ENCODE measurements at places on chromosomes 7 and 10.

DNA sequence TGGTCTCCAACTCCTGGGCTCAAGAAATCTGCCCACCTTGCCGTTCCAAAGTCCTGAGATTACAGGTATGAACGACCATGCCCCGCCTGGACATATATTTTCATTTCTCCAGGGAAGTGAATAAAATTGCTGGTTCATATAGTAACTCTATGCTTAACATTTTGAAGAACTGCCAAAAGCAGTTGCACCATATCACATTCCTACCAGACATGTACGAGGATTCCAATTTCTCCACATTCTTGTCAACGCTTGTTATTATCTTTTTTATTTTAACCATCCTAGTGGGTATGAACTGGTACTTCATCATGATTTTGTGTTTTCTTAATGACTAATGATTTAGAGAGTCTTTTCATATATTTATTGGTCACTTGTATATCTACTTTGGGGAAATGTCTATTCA lies 21.9 kb upstream of the CPN1 start:
- no peak for DNase-seq

- DNase-seq: no peak
Measured at GRCh38 chr7:139673762-139674161, 104.0 kb downstream of the HIPK2 start.

DNA sequence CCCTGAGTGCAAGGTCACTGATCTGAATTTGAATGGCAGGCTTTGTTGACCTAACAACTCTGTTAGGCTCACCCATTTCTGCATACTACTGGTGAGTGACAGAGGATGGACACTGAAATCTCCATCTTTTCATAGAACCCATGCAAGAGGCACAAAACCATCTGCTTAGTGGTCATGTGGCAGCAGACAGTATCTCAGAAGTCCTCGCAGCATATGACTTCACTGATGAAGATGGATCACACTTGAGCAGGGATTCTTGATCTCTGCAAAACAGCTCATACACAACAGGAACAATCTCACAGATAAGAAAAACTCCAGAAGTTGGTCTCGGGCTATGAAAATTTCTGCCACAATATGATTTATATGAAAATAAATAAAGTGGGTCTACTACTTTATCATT lies 487.9 kb downstream of the KCNMA1 start:
- DNase-seq: no peak

GRCh38 chr7:27188386-27189294 lies 3.6 kb upstream of the HOXA11 start:
- DNase-seq: no peak

GRCh38 chr10:43282881-43283280 lies 16.0 kb upstream of the RASGEF1A start:
- no peak for DNase-seq

DNA sequence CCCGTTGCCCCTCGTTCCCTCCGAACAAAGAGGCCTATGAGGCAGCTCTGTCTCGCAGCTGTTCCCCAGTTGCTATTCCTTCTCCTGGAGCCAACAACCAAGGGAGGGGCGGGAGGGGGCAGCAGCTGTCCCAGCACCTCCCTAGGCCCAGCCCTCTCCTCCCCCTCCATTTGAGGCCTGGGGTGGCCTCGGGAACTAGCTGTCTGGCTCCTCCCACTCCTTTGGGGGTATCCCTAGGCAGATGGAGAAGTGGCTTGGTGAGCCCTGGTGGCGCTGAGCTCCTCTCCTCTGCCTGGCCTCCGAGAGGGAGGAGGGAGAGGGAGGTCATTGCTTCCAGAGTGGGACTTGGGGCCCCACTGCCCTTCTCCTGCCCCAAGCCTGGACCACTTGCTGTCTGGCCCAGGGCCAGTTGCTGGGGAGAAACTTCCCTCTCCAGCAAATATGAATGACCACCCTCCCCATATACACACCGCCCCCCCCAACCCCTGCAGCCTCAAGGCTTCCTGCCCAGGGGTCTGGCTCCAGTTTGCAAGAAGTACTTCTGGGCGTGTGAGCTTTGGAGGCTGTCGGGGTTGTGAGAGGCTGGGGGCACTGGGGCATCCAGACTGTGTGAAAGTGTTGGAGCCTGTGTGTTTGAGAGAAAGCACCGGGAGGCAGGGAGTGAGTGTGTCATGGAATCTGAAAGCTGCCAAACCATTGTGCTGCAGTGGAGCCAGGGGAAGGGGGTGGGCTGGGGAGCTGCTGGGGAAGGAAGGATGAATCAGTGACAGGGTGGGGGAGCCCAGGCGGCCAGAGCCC lies 3.1 kb downstream of the FLNC start:
- no peak for DNase-seq

- DNase-seq: no peak
Measured at GRCh38 chr7:105693576-105693975, 112.3 kb upstream of the EFCAB10 start.

GRCh38 chr10:5683065-5683464 lies 1.6 kb upstream of the TASOR2 start:
- DNase-seq: no peak

DNA sequence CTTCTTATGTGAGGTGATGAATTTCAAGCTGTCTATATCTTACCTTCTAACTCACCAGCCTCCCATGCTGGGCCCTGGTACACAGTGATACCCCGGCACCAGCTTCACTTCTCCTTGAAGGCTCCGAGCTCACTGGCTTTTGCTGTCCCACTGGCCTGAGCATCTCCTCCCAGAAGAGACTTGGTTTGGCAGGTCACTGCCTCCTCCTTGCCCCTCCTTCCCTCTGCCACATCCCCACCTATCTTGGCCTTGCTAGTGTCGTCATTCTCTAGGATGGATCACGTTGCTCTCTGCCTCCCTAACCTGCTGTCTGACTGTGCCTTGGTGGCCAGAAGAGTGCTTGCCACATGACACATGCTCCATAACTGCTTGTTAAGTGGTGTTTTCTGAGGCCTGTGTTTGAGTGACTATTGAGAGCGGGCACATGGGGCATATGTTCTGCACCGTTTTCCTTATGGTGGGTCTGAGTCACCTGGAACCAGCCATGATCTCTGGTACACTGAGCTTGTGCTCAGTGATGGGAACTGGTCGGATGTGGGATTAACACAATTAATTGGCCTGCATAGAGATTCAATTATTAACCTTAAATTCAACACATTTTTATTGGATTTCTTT lies 86.5 kb downstream of the TMEM178B start:
- DNase-seq: no peak

GRCh38 chr7:138626846-138627245 lies 74.3 kb downstream of the SVOPL start:
- no peak for DNase-seq

- DNase-seq: no peak
Measured at GRCh38 chr10:3955493-3955892, 170.5 kb upstream of the KLF6 start.

DNA sequence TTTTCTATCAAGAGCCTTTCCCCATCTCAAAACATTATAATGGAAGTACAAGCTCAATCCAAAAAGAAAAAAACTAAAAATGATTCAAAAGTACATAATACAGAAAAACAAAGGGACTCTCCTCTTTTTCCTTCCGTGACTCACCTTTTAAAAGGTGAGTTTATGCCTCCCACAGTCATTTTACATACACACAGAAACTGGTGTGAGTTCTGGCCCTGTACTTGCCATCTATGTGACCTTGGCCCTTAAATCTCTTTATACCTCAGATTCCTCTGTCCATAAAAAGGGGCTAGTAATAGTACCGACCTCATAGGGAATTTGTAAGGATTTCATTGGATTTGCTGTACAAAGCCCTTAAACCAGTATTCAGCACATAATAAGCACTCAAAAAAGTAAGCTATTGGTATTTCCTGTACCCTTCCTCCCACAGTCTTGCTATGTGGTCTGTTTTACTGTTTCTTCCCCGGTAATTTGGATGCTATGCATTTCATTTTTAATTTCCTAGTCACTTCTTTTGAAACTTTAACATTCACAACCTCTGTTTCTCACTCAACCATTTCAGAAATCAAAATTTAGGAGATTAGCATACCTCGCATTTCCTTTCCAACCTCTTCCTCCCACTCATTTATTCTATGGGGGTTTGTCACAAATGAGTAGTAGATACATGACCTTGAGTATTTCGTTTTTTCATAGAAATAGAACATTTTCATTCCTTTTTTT lies 39.0 kb downstream of the STK17A start:
- DNase-seq: peak; percentile 11

GRCh38 chr10:11594589-11595394 lies 16.7 kb downstream of the USP6NL start:
- no peak for DNase-seq

DNA sequence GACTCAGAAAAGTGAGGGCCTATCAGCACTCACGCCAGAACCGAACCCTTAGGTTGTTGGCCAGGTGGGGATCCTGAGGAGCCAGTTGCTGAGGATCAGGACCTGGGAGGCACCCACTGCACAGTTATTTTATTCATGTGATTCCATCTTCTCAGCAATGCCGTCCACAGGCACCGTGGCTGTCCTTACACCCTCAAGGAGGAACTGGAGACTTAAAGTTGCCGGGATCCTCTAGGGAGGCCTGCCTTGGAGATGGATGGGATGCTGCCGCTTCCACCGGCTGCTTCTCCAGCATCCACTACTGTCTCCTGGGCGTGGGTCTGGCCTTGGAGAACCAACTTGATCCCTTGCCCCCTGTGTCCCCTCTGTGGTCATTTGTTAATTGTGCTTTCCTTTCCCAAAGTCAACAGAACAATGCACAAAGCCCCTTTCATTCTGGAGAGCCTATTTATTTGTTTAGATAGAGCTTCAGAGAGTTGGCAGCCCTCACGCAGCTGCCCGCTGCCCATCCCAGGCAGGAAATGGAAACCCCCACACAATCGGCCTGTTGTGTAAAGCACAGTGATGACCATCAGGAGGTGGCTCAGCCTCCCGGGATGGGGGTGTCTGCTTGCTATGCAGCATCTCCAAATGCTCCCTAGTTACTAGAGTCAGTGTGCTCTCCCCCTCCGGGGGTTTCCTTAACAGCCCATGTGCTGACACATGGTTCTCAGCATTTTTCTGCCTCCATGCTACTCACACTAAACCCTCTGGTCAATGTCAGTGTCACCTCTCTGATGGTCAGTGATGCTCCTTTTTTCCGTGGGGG lies 52.9 kb upstream of the IGFBP3 start:
- no peak for DNase-seq

DNA sequence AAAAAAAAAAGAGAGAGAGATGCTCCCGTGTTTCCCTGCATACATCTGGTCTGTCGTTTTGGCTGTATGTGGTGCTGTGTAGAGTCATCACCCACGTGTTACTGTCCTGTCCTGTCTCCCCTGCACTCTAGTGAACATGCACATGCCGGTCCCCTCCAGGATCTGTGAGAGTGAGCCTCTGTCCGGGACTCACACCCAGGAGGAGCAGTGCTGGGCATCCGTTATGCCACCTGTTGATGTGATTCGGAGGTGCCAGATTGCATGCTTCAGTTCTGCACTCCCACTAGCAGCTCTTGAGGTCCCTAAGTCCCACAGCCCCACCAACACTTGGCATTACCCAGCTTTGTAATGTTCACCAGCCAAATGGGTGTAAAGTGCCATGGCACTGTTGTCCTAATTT lies 16.4 kb downstream of the GHRHR start:
- DNase-seq: no peak

GRCh38 chr10:102600816-102601215 lies 43.5 kb upstream of the TRIM8 start:
- no peak for DNase-seq

- DNase-seq: no peak
Measured at GRCh38 chr10:33553748-33554571, 219.5 kb upstream of the NRP1 start.

DNA sequence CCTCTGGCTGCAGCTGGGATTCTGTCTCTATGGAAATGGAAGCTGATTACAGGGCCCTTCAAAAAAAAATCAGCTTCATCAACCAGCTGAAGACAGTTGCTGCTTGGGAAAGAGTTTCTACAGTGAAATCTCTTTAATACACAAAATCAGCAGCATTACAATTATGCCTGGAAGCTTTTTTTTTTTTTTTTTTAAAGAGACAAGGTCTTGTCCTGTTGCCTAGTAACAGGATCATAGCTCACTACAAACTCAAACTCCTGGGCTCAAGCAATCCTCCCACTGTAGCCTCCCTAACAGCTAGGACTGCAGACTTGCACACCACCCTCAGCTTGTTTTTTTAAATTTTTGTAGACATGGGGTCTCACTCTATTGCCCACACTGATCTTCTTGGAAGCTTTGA lies 94.5 kb downstream of the OR13A1 start:
- no peak for DNase-seq

DNA sequence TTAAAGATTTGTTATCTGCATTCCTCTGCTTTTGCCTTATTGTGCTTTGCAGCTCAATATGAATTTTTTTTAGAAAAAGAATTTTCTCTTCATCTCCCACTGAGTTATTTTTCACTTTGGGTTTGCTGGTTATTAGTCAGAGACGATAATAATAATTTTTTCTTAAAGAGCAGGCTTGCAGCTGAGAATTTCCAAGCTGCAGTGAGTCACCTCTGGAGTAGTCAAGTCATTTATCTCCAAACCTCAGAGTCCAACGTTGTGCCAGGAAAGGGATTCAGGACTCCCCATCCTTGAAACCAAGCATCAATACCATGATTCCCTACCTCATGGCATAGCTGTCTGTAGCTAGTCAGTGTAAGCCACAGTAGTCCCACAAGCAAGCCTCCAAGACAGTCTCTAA lies 15.2 kb upstream of the EGR2 start:
- no peak for DNase-seq

- DNase-seq: no peak
Measured at GRCh38 chr10:86451604-86451960, 70.0 kb downstream of the WAPL start.

- no peak for DNase-seq
Measured at GRCh38 chr10:103683851-103684250, 171.5 kb downstream of the SH3PXD2A start.

DNA sequence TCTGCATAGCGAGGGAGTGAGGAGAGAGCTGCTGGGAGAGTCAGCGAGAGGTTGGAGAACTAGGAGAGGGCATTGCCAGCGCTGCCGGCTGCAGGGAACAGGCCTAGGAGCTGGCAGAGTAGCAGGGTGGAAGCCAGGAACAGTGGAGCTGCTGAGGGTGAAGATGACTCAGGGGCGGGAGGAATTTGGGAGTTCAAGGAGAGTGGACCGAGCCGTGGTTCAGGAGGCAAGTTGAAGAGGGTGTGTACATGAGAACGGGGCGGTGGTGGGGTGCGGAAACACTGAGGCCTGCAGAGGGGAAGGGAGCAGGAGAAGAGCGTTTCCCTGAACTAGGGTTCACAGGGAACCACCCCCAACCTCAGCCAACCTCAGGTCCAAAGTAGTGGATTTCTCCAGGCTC lies 31.5 kb downstream of the HIF1AN start:
- no peak for DNase-seq

GRCh38 chr10:95335933-95336699 lies 45.3 kb upstream of the PDLIM1 start:
- DNase-seq: no peak

Measured in Jurkat, Clone E6-1 (cell line).